Skeletal muscle cell (primary cell): ENCODE measurements at places on chromosomes 2 and 18.

DNA sequence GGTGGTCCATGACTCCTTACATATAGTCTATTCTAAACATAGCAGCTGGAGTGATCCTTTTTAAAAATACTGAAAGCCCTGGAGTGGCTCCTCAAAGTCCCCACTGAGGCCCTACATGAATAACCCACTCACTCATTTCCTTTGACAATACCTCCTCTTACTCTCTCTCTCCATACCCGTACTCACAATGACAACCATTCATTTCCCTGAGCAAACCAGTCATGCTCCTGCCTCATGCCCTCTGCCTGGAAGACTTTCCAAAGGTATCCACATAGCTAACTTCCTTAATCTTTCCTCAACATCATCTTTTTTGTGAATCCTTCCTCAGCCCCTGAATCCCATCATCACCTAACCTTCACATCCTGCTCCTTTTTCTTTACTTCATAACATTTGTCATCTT is 102.6 kb downstream of the BAZ2B start:
- no peak for DNase-seq

GRCh38 chr2:262117-262516 is 1.7 kb downstream of the SH3YL1 start:
- DNase-seq = no peak

- no peak for DNase-seq
Observed at GRCh38 chr2:189516546-189516945, 64.0 kb downstream of the SLC40A1 start.

- no peak for DNase-seq
Observed at GRCh38 chr2:161146996-161147395, 13.2 kb upstream of the TANK start.

DNA sequence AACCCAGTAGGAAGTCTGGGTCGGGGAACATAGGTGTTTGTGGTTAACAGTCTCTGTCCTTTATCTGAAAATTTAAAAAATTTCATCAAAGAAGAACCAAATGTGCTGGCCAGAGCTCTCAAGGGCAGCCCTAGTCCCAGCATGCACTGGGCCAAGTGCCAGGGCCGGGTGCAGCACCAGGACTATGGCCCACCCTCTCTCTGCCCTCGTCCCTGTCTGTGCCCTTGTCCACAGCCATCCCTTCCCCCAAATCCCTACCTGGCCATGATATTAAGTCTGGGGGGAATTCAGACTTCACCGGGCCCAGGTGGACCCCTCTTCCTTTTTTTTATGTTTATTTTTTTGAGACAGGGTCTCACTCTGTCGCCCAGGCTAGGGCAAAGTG is 14.4 kb upstream of the ZFP36L2 start:
- no peak for DNase-seq

- no peak for DNase-seq
Observed at GRCh38 chr2:26384183-26384582, 17.5 kb upstream of the DRC1 start.

DNA sequence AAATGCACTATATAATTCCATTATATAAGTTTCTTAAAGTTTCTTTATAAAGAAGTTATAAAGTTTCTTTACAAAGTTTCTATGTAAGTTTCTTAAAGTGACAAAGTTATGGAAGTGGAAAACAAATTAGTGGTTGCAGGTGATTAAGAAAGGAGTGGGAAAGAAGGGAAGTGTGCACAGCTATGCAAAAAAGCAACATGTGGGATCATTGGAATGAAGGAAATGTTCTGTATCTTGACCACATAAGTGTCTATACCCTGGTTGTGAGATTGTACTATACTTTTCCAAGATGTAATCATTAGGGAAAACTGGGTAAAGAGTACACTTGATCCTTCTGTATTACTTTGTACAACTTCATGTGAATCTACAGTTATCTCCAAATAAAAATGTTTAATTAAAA is 1541.1 kb downstream of the LRP1B start:
- no peak for DNase-seq

DNA sequence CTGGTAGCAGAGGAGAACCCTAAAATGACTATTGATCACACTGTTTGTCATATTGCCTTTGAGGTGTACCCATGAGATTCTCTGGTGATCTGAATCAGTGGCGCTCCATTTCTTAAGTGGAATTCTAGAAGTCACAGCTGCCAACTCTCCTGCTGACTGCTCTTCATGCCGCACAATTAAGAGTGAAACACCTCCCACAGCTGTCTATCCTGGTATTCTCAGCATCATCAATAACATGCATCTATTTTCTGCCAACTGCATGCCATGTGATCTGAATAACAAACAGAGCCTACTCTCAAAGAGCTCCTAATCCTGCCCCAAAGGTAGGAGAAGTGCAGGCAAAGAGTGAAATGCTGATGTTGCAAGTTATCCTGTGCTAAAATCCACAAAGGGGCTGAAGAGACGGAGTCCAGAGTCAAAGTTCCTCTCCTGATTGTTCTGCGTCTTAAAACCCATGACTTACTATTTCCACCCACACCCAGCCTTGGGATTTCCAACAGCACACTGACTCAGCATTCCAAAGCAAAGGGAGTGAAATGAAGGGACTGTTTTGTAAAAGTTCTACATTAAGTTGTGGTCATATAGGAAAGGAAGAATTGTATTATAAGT is 13.7 kb upstream of the DAPL1 start:
- peak; percentile 53 for DNase-seq

DNA sequence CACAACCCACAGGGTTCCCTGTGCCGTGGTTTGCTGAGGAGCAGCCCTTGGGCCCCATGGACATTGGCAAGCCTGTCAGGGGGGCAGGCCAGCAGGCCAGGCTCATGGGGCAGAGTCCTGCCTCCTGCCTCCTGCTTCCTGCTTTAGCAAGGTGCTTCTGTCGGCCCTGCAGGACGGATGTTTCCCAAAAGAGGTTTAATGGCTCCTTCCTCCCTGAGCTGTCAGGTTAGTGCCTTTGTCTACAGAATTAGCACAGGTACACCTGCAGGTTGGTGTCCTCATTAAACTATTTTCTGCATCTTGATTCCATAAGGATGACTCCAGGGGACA is 152.3 kb downstream of the TTC32 start:
- no peak for DNase-seq

DNA sequence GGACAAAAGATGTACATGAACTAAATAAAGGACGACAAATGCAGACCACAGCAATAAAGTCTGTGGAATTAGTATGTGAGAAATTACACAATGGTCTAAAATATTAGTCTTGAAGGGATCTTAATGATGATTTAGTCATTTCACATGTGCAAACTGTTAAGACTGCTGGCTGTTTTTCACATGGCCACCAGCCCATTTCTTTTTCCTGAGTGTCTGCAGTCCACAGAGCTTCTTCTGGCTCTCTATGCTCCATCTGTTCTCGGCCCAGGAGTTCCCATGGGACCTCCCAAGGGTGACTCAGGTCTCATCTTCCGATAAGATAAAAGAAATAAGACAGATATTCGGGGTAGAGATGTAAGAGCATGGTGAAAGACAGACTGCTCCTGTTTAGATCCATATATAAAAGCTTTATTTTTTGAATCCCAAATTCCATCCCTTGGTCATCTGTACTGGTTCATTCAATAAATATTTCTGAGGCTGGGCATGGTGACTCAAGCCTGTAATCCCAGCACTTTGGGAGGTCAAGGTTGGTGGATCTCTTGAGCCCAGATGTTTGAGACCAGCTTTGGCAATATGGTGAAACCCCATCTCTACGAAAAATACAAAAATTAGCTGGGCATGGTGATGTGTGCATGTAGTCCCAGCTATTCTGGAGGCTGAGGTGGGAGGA is 20.1 kb downstream of the IL1RL1 start:
- DNase-seq = no peak

DNA sequence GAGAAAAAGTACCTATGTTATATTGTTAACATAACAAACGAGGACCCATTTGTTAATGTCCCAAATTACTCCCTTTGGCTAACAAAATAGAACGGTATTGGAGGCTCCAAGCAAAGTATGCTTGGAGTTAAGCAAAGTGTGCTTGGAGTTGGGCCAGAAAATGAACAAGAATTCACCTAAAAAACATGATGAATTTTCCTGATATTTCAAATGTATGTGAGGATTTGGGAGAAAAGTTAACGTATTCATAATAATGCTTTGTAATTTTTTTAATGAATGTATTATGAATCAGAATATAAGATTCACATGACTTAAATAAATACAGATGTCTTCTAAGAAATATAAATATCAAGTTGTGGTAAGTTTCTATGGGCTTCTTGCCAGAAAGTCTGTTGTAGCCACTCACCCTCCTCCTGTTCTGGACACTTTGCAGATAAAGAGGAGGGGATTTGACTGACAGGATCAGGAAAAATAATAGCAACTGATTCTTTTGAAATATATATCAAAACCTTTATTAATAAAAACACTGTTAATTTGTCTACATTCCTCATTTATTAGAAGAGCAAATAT is 423.7 kb upstream of the MMADHC start:
- no peak for DNase-seq

DNA sequence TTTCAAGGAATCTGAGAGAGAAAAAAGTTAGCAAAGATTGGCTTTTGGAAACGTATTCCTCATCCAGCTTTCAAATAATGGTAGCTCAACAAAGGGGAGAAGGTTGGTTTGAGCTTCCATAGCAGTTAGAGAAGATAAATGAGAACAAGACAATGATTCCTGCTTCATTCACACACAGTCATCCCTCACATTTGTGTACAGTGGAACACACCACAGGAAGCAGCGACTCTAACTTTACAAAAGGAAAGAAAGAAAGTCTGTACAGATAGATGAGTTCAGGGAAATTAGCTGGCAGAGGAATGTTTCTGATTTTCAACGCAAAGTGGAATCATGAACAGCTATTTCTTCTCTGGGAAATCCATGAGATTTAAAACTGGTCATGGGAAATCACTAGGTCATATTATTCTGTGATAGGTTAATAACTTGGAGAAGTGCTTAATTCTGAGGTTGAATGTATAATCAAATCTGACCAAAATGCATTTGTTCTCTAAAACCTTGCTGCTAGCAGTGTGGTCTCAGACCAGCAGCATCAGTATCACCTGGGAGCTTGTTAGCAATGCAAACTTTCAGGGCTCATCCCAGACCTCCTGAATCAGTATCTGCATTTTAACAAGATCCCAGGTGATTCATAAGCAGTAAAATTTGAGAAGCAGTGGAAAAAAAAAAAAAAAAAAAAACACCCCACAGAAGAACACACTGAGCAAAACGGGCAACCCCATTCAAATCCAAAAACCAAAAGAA is 112.0 kb downstream of the GRB14 start:
- DNase-seq = no peak

DNA sequence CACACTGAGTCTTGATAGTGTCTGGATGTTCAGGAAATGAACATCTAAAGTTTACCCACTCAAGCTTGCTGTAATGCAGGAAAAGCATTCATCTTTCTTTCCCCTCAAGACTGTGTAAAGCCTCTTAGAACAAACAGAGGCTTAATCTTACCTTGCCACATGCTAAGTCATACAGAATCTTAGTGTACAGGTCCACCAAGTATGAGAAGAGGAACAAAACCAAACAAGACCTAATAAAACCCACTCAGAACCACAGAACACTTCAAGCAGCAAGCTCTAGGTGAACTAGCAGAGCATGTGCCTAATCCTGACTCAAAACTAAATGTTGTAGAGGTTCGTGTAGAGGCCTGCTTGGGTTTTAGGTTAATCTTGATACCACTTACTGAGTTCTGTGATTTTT is 97.6 kb downstream of the SPTBN1 start:
- DNase-seq = no peak

DNA sequence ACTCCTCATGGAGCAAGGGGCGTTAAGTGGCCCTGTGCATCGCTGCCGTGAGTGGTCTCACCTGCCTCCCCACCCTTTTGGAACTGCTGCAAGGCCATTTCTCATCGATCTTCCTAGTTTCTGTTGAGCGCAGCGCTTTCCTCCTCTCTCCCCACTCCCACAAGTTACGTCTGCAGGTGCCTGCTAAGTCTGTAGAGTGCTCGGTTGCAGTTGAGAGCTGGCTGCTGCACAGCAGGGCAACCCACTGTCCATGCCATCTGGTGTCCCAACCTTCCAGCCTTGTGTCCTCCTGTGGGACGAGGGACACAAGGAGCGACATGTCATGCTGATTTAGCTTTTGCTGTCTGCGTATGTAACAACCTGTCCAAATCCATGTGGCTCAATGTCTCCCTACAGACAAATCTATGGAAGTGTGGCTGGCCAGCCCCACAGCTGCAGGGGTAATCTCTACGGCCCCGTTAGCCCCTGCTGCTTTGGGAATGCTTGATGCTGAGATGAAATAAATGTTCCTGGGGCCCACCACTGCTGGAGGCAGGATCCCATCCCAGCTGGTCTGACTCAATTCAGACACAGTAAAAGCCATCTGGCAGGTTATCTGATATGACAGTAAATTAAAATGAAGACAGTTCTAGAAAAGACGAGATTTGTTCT is 68.1 kb upstream of the TCF7L1 start:
- DNase-seq = no peak

DNA sequence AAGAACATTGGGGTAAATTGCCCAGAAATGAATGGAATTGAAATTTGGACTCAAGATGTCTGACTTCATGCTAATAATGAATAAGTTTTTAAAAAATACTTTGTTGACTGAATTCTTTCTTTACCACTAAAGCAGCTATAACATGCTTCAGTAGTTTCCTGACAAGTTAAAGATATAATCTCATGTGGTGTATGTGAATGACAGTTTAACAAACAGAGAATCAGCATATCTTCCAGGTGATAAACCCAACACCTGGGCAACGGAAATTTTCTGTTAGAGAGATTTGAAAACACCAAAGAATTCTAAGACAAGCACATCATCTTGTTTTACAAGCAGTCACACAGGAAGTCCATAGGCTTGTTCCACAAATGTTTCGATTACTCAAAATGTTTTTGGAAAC is 372.6 kb upstream of the VRK2 start:
- no peak for DNase-seq

DNA sequence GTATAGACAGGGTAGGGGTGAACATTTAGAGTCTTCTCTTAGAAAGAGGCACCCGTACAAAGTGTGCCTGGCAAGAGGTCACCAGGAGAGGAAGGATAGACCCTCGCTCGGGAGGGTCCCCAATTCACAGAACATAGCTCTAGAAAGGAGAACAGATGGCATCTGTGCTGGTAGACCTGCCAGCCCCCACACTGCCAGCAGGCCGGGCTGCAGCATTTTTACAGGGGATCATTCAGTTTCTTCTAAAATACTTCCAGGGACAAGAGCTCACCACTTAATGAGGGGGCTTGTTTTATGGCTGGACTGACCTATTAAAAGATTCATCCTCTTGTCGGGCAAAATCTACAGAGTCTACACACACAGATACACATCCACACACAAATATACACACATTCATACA is 149.9 kb downstream of the SEPTIN10 start:
- no peak for DNase-seq

- no peak for DNase-seq
Observed at GRCh38 chr2:21453723-21454450, 330.1 kb downstream of the TDRD15 start.

GRCh38 chr2:38146275-38146906 is 70.4 kb upstream of the CYP1B1 start:
- DNase-seq = peak; percentile 91

DNA sequence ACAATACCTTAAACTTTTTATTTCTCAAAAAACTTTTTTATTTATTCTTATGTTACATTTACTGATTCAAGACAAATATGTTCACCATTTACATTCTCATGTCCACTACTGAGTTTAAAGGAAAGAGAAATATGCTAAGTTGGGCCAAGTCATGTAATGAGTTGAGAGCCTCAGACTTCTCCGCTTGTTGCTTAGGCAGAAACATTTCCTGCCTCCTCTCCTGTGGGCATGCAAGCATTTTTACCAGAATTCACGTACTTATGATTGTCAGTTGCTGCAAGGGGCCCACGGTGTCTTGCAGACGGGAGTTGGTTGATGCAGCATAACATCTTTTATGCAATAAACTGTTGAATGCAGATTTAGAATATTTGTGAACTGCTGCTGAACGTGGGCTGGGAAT is 51.8 kb downstream of the MYO1B start:
- DNase-seq = no peak
